CD4-positive, alpha-beta T cell (primary cell): ENCODE measurements at places on chromosomes 2 and 18.

- H3K27me3 ChIP-seq = no peaks in the 10 kb centered on the region
- no peaks in the 10 kb centered on the region for H3K36me3 ChIP-seq
- no peaks in the 10 kb centered on the region for H3K4me1 ChIP-seq
- H3K27ac ChIP-seq = no peak overlapping the region
- DNase-seq = no peak
- H3K4me3 ChIP-seq = no peak overlapping the region
Measured at GRCh38 chr2:128413718-128414341, 95.2 kb upstream of the HS6ST1 start.

DNA sequence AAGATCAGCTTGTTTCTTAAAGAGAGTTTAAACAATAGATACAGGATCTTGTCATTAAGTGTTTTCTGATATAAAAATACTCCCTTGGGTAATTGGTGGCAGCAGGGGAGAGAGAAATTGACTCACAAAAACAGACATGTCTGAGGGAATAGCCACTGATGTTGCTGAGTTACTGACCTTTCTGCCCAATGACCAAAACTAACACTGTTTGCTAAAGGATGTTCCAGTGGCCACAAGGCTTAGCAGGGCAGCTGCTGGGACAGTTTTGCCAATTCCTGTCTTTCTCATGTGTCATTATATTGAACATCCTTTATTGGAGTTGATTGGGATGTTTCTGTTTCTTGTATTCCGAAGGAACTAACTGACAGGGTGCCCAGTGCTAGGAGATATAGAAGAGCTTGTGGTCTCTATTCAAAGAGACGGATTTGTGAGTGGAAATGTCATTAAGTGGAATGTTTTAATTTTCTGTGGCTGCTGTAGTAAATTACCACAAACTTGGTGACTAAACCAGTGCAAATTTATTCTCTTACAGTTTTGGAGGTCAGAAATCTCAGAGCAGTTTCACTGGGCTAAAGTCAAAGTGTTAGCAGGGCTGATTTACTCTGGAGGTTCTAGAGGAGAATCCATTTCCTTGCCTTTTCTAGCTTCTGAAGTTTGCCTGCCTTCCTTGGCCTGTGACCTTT, 124.8 kb upstream of the RMDN2 start:
- no peak overlapping the region for H3K4me3 ChIP-seq
- H3K4me1 ChIP-seq = no peaks in the 10 kb centered on the region
- no peaks in the 10 kb centered on the region for H3K27me3 ChIP-seq
- DNase-seq = no peak
- H3K27ac ChIP-seq = no peak overlapping the region

DNA sequence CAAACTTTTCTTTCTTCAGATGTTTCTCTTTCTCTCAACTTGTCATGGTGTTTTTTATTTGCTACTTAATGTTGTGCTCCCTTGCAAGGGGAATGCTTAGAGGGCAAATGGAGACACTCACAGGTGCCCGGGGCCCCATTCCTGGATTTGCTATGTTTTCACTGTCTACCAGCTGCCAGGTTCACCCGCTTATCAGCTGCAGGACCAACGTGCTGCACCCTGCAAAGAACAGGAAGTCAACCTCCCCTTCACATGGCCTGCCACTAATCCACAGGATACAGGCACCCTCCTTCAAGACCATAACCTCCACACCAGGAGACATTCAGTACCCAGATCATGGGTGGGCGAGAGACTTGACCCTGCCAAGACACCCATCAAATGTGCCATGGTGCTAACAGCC, 237.6 kb upstream of the STON1 start:
- H3K27ac ChIP-seq = no peak overlapping the region
- no peak for DNase-seq
- no peak overlapping the region for H3K4me3 ChIP-seq
- peaks cover 6% of the 10 kb centered on the region for H3K4me1 ChIP-seq

DNA sequence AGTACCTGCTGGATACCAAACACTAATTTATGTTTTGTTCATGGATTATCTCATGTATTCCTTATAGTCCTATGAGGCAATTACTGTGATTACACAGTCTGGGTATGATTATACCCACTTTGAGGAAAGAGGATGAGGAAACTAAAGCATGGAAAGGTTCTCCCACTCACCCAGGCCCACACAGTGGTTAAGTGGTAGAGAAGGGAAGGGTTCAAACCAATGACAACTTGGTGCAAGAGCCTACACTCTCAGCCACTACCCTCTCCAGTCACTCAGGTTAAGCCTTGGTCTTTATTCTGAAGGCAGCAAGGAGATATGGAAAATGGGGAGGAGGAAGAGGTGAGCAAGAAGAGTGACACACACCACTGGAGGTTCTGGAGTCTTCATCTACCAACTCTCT, 64.5 kb upstream of the PPP1CB start:
- no peak for DNase-seq
- no peak overlapping the region for H3K4me3 ChIP-seq
- peaks cover 11% of the 10 kb centered on the region for H3K4me1 ChIP-seq
- H3K27me3 ChIP-seq = no peaks in the 10 kb centered on the region

GRCh38 chr18:76554547-76555222, 59.6 kb upstream of the ZNF516 start:
- DNase-seq = no peak
- H3K27ac ChIP-seq = no peak overlapping the region
- no peaks in the 10 kb centered on the region for H3K4me1 ChIP-seq
